ENCODE measurements at places on chromosomes 16 and 17.
A peak's percentile ranks its signal among the peaks of the same experiment; 100 is the strongest.

DNA sequence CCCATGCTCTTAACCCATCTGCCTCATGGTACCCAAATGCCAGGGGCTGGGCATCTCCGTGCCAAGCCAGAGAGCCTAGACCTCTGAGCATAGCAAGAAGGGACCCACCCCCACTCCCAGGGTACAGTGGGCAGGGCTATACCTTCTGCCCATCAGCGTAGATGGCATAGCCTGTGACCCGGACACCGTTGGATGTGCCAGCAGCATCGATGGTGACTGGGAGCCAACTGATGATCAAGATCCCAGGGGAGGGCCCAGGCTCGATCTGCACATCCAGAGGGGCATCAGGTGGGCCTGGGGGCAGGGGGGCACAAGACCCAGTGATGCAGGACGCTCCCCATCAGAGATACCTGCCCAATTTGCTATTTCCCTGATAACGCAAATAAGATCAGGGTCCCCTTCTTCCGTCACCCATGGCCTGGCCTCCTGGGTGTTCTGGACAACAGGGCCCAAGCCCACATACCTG lies 17.1 kb downstream of the TSPOAP1 start:
- DNase-seq, result no peak

DNA sequence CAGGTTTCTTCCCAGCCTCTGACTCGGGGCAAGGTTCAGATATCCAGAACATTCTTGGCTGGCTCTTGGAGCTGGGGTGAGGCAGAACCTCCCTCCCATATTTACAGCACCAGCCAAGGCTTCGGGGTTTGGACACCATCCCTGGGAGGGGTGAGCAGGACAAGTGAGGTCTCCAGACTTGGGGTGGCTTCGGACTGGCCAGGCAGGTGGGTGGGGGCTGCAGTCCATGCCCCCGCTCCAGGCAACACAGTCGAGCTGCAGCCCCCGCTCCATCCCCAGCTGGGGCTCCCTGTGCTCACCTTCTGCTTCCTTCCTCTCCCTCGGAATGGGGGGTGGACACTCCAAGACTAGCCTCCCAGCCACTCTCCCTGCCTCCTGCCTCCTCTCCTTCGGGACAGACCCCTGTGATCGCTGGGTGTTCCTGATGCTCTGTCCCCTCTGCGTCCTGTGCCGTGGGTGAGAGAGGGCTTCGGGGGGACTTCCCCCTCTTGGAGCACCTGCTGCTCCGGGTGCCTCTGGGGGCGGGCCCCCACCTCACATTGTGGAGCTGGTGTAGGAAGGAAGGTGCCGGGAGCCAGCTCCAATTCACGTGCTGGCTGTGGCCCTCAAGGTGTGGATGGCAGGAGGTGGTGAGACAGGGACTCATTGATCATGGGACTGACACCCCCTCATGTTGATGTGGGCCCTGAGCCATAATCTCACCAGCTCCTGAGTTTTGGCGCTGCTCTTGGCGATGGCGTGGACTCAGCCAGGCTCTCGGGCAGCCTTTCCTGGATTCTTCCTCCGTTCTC lies 189.2 kb downstream of the SEC14L1 start:
- DNase-seq, result no peak

DNA sequence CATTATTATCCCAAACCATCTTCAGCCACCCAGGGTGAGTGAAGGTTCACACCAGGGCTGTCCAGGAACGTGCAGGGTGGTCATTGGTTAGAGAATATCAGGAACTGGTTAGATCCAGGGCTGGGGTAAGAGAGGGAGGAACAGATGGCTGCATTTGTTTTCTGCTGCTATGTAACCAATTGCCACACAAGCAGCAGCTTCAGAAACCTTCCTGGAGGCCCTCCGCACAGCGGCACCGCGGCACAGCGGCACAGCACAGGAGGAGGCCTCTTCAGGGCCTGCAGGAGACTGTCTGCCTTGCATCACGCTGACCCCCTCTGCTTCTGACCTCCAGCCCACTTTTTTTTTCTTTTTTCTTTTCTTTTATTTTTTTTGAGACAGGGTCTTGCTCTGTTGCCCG lies 86.1 kb downstream of the KCNJ12 start:
- no peak for DNase-seq

DNA sequence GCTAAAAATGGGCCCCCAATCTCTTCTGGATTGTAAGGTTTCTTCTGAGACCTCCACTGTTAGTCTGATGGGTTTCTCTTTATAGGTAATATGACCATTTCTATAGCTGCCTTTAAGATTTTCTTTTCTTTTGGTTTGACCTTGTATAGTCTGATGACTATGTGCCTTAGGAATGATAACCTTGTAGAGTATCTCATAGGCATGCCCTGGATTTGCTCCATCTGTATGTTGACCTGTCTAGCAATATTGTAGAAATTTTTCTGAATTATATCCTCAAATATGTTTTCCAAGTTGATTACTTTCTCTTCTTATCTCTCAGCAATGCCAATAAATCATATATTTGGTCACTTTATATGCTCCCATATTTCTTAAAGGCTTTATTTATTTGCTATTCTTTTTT lies 1403.8 kb upstream of the GOT2 start:
- no peak for DNase-seq

DNA sequence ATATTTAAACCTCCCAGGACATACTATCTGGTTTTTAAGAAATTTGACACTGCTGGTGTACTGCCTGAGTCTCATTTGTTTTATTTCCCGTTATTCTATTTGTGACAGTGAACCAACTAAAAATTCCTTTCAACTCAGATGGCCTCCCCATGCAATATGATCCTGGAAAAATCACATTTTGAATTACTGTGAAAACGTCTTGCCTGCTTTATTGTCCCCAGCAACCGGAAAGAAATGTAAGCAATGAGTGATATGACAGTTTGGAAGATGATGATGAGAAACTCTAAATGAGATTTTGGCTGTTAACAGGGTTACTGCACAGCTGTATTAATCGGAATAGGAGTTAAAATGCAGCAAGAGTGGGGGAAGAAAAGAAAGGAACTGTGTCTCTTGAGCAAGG lies 590.7 kb upstream of the CDH5 start:
- DNase-seq, result no peak

DNA sequence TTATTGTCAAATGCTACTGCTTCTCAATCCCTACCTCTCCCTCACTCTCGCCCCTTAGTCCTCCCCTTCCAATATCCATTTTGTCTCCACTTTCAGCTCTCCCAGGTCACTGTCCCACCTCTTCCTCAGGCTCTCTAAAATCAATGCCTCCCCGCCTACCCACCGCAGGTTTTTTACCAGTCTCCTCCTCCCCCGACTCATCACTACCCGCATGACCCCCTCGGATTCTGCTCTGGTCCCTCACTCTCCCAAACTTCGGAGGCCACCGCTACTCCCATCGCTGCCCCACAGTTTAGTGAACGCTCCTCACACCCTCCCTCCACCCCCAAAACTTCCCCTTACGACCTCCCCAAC lies 513 bp downstream of the CRLF3 start:
- DNase-seq, result no peak

DNA sequence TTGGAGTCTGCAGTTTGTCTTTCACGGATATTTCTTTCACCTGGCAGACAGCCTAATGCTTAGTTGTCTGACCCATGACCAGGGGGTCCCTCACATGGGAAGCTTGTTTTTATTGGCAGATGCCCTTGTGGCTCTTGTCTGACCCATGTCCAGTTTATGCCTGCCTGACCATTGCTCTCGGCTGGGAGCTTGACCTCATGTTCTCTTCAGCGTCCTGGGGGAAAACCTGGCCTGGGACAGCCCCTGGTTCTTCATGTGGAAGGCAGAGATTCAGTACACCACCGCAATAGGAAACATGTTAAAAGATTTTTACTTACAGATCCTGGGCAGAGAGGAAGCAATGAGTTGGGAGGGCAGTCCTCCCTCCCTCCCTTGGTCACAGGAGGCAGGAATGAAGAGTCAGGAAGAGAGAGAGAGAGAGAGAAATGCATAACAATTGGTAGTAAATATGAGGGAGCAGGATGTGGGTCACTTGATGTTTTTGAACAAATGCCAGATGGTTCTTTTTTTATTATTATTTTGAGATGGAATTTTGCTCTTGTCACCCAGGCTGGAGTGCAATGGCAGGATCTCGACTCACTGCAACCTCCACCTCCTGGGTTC lies 302.7 kb upstream of the MYOCD start:
- DNase-seq, result no peak

- DNase-seq, result no peak
Measured at GRCh38 chr17:71936977-71937376, 183.8 kb upstream of the SOX9 start.

DNA sequence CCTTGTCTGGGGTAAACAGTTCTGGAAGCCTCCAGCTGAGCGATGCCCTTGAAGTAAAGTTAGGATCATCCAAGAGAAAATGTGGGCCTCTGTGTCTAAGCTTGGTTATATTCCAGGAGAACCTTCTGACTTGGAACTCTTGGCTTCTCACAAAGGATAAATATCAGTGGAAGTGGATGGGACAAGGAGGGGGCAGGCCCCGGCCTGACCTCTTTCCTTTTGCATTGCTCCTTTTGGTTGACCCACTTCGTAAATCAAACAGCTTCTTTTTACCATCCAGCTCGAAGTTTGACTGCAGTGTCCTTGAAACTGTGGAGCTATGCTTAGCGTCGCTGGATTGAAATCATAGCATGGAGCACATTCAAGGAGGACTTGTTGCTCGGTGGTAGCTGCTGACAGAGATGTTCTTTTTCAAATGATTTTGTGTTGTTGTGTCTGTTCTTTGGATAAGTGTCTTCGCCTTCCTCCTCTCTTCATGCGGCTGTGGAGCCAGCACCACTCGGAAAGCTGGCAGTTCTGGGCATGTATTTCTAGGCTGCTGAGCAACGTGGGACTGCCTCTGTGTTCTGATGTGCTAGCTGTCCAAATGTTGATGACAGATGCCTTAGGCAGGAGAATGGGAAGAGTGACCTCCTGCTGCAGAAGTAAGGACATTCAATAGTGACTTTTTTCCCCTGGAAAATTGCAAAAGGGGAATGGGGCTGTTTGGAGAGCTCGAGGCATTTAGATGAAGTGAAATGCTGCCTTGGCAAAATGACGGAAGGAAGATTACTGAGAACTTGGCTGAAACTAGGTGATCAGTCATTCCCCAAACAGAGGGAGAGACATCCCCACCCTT lies 4.5 kb downstream of the MINK1 start:
- no peak for DNase-seq

DNA sequence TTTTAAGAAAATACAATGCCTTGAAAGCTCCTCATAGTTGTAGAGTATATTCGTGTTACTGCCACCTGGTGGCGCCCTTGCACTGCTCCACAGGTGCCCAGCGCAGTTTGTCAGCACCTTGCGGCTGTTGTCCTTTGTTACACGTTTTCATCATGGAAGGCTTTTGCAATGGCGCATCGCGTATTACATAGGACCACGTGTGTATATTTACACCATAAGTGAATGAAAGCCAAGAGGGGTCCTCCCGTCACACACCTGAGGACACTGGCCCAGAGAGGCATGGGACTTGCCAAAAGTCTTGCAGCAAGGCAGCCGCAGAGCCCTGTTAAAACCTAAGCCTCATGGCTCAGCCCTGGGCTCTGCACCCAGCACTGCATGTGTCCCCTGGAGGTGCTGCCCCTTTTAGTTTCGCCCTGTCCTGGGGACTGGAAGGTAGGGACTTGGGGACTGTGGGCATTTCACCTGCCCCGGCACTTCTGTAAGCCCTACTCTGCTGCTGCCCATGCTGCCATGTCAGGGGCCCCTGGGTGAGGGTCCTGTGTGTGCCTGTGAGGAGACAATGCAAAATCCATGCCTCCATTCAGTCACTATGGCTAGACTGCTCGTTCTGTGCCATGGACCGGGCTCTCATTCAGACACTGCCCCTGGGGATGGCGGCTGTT lies 24.3 kb downstream of the POLR3E start:
- peak; percentile 26 for DNase-seq

DNA sequence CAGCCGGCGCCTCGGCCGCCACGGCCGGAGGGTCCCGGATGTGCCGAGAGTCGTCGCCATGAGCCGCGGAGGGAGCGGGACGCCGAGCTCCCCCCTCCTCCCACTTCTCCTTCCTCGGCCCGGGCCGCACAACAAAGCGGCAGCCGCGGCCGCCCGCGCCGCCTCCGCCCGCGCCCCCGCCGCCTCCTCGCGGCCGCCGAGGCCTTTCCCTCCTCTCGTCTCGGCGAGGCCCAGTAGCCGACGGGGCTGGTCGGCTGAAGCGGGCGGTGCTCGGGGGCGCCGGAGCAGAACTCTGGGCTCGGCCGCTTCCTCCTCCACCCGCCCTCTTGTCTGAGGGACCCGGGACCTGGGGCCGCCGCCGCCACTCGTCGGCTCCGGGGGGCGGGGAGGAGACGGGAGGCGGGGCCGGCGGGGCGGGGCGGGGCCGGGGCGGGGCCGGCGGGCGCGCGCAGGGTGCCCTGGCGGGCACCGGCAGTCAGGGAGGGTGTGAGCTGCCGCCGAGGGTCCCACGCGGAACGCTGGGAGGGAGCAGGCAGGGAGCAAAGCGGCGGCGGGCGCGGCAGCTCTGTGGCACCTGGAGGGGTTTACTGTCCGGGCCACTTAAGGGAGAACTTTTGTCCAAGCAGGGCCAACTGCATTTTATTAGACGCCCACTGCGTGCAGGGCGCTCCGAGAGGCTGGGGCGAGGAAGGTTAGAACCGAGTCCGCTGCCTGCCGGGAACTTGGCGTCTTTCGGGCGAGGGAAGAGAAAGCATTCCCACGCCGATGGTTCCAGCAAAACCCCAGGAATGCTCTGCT lies at the start of gene SMURF2:
Gene SMURF2, minus strand, starts transcription at position 332 of the 798 bp plus-strand sequence. CDS start 427 bp downstream, outside the sequence.
- peak; percentile 87 for DNase-seq

DNA sequence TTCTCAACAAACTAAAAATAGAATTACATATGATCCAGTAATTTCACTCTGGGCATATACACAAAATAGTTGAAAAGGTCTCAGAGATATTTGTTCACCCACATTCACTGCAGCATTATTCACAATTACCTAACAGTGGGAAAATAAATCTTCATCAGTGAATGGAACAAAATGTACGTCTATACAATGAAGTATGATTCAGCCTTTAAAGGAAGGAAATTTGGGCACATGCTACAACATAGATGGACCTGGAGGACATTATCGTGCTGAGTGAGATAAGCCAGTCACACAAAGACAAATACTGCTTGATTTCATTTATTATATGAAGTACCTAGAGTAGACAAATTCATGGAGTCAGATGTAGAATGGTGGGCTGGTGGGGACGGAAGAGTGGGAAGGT lies 47.0 kb downstream of the MFSD11 start:
- no peak for DNase-seq

DNA sequence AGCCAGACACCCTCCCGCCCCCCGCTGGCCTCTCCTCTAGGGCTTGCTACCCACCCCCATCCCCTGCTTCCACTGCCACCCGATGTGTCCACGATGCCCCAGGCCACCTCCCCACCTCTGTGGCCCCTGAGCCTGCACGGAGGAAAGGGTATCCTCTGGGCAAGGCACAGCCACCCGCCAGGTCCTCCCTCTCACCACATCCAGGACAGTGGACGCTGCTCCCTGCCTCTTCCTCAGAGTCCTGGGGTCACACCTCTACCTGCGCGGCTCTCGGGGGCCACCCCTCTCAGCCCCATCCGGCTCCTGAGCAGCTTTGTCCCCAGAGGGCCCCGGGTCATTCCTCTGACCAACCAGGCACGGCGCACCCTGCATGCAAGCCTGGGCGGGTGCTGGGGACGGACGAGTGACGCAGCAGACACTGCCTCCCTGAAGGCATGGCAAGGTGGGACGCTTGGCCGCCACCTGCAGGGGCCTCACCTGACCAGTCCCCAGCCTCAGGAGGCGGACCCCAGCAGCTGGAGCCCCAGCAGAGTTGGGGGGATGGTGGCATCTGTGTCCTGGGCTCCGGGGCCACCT lies 24.8 kb downstream of the FLYWCH1 start:
- DNase-seq, result no peak

Measured in right kidney (tissue), 9 donors.